Fibroblast of gingiva (primary cell): ENCODE measurements at places on chromosomes 1 and 21.
A peak's percentile ranks its signal among the peaks of the same experiment; 100 is the strongest.

- DNase-seq: no peak
Observed at GRCh38 chr21:15370462-15370975, 305.7 kb upstream of the NRIP1 start.

- peak; percentile 46 for DNase-seq
Observed at GRCh38 chr21:25837533-25838265, 102.9 kb downstream of the GABPA start.

DNA sequence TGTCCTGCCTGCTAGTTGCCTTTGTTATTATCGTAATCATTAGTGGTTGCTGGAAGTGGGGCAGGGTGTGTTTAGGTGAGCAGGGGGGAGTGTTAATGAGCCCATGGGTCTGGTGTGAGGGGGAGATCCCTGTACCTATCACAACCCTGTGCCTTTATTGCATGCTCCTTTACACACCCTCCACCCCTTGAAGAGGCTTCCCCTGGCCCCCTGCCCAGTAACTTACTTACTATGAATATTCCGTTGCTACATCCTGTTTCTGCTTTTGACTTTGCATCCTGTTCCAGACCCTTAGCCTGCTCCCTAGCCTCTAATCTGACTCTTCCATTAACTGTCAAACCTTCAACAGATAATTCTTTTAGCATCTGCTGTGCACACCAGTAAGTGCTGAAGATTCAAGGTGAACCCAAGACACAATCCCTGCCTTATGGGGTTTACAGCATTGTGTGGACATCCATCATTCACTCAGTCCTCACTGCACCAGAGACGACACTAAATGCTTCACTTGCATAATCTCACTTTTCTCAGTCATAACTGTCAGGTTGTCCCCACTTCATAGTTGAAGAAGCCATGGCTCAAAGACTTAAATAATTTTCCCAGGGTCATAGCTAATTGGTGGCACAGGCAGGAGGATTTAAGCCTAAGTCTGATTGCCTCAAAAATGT is 47.9 kb downstream of the CDC7 start:
- no peak for DNase-seq

- DNase-seq: no peak
Observed at GRCh38 chr21:44092211-44092610, 15.0 kb upstream of the PWP2 start.

GRCh38 chr1:212561501-212561931 is 47.0 kb upstream of the ATF3 start:
- DNase-seq: peak; percentile 49

DNA sequence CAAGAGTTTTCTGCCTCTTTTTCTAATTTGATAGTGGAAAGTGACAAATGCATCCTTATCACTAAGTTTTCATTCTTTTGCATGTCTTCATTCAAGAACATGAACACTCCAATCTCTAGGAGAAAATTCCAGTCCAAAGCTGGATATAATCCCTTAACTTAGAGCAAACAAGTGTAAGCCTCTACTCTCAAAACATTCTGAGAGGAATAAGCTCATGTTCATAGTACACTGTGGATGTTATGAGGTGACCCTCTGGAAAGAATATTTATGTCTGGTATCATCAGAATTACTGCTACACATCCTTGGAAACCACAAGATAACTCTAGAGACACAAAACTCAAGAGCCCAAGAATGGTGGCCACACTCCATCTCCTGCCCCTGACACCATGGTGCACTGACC is 15.1 kb downstream of the SIPA1L2 start:
- no peak for DNase-seq

GRCh38 chr1:46520063-46520911 is 30.7 kb downstream of the DMBX1 start:
- peak; percentile 37 for DNase-seq

DNA sequence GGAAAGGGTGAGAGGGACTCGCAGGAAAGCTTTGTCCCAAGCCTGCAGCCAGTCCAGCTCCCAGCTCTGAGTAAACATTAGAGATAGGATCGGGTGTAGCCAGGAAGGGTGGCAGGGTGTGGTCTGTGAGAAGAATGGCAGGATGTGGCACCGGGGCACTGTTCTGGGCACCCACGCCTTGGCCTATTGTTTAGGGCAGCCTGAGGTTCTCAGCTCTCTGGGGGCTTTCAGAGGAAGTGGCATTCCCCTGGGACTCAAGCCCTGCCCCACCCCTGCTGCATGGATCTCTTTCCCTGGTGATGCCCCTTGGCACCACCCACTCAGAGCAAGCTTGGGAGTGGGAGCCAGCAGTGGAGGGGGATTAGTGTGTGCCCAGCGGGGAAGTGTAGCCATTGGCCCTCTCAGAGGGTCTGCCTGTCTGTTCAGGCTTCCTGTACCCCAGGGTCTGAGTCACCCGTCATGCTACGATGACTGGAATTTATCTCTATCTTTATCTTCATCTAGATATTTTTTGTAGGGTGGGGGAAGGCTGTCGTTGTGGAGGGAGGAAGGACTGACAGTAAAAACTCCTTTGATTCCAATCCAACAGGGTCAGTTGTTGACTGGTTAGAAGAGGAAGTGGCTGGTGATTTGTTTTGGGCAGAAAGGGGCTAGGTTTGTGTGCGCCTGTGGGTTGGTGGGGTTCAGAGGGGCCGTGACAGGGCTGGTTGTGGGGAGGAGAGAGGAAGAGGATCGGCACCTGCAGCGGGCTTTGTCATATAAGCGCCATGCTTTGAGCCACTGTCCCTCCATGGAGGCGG is 31.6 kb downstream of the SOX13 start:
- no peak for DNase-seq

DNA sequence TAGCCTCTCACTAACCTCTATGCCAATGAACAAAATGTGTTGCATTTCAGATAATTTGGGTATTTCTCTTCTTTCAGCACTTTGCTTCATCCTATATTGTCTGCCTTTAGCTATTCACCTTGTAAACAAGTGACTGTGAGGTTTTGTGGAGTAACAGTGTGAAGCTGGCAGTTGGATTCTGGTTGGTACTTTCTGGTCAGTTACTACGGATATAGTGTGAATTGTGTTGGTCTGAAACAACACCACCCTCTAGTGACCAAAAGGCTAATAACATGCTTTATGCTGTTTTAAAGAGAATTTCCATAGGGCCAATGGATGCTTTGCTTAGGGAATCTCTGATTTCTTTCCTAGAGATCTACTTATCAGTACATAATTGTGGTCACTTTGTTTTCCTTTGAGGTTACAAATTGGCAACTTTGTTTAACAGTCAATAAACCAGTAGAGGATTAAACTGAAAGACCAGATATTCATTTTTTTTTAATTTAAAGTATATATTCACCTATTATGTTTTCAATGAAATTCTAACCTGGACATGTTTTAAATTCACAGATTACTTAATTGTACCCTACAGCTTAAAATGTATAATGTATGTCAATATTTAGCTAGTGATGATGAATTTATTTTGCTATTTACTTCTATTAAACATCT is 2.5 kb upstream of the PTGER3 start:
- peak; percentile 59 for DNase-seq

DNA sequence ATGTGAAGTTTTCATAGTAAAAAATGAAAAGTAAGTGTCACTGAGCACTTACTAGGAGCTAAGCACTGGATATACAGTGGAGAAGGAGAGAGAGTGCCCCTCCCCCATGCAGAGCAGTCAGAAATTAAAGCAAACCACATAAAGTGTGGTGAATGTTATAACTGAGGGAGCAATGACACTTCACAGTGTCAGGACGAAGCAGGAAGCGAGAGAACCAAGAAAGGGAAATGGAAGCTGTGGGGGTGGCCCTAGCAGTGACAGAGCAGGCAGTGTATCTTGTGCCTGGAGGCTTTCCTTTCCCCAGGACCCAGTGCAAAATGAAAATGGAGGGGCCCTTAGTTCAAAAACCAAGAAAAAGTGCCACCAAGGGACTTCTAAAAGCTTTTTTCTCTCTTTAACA is 21.5 kb upstream of the RCAN3 start:
- no peak for DNase-seq

DNA sequence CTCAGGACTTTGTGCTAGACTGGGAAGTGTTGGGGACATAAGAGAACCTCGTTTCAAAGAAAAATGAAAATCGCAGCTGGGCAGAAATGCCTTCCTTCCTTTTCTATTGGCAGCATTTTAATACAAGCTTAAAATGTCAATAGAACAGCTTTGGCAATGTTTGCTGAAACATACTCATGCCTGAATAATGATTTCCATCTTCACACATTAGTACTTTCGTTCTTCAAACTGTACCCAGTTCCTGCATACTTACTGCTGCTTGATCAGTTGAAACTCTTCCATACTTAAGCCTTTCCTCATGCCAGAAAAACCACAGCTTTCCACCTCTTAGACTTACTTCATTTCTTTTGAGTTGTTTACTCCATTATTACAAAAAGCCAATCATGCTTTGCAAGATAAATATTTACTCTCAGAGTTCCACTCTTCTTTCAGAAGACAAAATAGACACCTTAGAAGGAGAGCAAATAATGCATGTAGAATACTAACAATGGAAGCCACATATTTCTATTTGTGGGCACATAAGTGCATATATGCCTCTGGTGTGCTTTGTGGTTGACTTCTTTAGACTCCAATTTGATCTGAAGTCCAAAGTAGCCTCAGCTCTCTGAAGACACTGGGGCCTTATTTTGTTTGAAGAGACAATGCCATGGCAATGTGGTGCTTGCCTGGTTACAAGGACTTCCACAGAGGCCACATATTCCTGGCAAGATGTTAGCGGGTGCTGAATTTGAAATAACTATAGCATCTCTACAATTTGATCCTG is 22.7 kb upstream of the CD55 start:
- DNase-seq: peak; percentile 50

DNA sequence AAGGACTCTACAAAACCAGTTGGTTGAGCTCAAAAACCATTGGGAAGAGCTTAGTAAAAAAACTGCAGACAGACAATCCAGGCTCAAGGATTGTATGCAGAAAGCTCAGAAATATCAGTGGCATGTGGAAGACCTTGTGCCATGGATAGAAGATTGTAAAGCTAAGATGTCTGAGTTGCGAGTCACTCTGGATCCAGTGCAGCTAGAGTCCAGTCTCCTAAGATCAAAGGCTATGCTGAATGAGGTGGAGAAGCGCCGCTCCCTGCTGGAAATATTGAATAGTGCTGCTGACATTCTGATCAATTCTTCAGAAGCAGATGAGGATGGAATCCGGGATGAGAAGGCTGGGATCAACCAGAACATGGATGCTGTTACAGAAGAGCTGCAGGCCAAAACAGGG is 104.0 kb upstream of the BMP8A start:
- DNase-seq: peak; percentile 78

DNA sequence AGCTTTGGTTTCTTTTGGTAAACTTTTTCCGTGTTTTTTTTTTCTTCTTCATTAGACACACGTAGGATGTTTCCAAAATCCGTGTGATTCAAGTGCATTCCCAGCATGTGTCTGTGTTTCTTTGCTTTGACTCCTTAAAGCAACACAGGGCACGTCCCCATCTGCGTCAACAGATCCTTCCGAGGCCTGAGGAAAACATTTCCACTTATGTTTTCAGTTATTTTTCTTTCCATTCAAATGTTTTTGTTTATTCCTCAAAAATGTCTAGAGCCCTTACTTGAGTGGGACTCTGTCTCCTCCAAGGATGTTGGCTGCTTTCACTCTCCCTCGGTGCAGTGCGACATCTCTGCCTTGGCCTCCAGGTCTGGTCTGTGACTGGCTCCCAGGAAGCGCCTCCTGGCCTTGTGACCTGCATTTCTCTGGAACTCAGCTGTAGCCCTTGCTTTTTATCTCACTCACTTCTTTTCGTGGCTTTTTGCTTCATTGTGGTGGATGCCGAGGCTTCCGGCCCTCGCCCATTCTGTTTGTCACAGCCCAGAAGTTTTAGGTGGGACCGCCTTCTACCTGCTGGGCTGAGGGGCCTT is 31.3 kb upstream of the SLC19A1 start:
- DNase-seq: peak; percentile 64

DNA sequence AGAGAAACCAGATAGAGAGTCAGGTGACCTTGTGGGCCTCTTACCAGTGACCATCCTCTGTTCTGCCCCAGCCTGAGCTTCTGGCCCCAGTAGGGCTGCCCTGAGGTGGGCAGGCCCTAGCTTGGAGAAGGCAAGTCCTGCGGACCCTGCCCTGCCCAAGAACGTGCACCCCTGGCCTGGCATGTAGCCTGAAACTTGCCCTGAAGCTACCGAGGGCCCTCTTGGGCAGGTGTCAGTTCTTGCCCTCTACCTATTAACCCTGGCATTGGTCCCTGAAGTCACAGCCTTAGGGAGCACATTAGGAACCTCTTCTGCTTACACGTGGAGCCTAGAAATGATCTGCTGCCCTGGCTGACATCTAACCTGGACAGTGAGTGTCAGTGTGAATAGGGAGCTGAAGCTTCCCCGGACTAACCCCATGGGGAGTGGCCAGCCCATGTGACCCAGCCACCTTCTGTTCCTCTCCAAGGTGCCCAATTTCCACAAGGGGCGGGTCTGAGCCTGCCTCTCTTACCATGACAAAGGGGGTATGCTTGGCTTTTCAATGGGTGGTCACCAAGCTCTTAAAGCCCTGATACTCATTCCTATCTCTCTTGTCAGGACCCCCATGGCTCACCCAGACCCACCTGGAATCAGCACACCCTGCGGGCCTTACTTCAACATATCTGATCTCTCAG is 163.0 kb downstream of the ZSCAN20 start:
- DNase-seq: no peak

DNA sequence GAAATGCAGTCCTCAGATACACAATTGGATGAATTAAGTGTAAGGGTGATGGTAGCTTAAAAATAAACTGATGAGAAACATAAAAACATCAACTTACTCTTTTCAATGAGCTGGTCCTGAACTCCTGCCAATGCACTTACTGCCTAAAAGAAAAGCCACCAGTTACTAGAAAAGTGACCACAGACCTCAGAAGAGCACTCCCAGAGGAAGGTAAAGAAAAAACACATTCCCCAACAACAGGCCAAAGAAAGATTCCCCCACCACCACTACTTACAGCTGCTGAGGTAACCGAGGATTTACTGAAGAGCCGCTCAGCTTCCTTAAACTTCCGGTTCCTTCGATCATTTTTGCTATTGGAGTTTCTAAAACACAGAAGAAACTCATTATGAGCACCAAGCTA is 5.4 kb downstream of the MEAF6 start:
- DNase-seq: no peak

DNA sequence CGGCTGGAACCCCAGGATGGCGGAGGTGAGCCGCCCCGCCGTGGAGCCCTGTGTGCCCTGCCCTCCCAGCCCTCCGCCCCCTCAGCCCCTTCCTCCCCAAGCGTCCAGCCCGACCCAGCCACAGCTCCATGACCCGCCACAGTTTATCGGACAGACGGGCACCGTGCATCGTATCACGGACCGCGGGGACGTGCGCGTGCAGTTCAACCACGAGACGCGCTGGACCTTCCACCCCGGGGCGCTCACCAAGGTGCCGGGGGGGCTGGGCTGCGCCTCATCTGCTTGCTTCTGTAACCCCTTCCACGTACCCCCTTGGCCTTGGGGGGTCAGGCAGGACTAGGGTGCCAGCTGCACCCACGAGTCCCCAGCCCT is 6.6 kb upstream of the MMP23B start:
- no peak for DNase-seq

DNA sequence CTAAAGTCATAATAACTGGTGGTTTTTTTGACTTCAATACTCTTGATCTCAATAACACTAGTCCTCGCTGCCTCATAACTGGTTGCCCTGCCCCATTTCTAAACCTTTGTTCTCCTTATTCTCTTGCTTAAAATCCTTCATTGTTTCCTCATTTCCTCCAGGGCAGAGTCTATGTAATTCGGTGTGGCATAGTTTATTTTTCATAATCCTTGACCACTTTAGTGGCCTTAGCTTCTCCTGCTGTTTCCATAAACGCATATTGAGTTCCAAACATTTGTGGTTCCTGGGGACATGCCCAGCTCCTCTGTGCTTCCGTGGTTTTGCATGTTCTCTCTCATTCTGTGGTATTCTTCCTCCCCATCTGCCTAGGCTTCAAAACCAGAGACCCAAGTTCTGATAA is 19.0 kb upstream of the TLCD4 start:
- DNase-seq: peak; percentile 67

GRCh38 chr1:40042341-40042740 is 1.8 kb downstream of the CAP1 start:
- no peak for DNase-seq
